ENCODE measurements at places on chromosomes 7 and 10. TPM values are rescaled to one million over a fixed set of nuclear protein-coding genes. Genes with fewer than 3 reads are reported as not detected.

GRCh38 chr7:55375237-55375636 is 10.1 kb downstream of the LANCL2 start:
- DNase-seq = no peak

- DNase-seq = no peak
These were observed 35.0 kb downstream of the CNNM1 start for GRCh38 chr10:99364125-99364524.

The CDHR1 gene
- 0.41 TPM for total RNA-seq

- DNase-seq = no peak
These were observed 709.4 kb downstream of the AUTS2 start for GRCh38 chr7:70307544-70308106.

The PSMC2 gene
- total RNA-seq = 111 TPM

DNA sequence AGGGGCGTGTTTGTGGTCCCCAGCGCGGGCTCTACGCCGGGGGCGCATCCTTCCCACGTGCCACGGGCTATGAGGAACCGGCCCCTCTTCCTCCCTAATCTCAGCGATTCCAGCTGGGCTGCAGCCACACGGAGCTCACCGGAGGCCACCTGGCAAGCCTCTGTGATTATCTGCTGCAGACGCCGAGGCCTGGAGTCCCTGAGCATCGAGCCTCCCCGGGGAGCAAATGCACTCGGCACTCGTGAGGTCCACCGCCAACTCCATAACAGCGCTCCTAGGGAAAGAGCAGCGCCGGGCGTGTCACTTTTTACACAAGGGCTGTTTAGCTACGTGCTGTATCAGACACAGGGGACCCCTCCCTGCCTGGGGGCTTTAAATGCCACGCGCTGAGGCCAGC is 101.2 kb downstream of the DYNC2I1 start:
- DNase-seq = no peak

- no peak for DNase-seq
These were observed 167.1 kb upstream of the FAM3C start for GRCh38 chr7:121563177-121563576.

DNA sequence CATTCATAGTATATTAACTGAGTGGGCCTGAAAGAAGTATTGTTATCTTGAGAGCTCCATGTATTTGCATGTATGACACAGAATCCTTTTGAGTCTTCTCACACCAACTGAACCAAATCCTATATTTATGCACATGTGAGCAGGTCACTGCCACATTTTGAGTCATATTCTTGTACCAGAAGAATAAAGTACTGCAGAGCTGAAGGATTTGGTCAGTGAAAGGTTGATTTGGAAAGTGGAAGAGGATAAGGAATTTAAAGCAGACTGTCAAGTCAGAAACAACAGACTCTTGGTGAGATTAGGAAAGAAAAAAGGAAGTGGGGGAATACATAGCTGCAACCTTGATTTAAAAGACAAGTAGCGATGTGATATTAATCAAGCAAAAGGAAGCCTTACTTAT is 121.8 kb downstream of the ARID5B start:
- DNase-seq = no peak

DNA sequence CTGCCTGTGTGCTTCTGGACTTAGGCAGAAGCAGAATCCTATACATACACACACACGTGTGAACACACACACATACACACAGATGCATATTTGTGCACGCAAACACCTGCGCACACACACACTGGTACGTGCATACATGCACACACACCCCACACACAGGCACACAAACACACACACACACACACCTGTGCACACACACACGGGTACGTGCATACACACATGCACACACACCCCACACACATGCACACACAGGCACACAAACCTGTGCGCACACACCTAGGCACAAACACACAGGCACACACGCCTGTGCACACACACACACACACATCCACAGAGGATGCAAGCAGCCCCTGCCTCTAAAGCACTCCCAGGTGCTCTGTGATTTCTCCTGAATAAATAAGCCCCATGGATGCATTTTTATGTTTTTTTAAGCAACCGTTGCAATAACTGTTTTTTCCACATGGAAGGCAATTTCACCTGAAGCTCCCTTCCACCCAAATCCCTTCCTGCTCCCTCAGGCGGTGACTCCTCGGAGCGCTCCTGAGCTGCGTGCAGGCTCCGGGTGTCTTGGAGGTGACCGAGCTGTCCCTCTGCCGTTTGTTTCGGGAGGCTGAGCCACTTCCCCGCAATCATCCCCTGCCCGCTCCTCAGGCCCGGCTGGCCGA is 41.5 kb upstream of the PDGFA start:
- no peak for DNase-seq

DNA sequence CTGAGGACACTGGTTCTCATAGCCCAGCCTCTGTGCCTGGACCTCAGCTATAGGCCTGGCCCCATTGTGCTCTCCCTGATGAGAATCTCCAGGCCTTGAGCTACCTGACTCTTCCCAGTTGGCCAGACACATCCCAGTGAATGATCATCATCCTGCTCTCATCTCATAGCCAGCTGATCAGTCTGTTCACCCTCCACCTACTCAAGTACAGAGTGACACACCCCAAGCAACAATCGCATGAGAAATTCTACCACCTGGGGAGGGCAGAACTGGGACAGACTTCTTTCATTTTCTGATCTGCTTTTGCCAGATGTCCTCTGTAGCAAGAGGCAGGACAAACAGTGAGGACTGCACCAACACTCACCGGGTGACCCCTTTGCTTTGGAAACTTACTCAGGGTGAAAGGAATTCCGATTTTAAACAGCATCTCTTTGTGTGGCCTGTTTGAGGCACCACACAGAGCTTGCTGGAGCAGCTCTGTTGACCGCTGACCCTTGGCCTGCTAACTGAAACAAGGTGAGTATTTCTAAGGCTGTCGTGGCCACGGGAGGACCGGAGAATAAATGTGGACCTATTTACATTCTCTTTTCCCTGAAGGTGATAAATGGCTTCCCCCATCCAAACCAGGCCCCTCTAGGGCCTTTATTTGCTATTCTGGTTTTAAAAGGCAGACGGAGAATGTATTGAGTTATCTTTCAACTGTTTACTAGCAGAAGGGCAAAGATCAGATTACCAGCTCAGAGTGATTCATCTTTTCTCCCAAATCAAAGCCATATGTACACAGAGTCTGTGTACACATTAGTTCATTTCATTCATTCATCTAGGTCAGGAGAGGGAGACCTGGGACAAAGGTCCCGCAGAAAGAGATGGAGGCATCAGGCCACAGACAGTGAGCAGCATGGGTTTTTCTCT is 181.4 kb upstream of the TNS3 start:
- DNase-seq = no peak

- DNase-seq = no peak
These were observed 34.2 kb upstream of the SH2B2 start for GRCh38 chr7:102252366-102252982.

DNA sequence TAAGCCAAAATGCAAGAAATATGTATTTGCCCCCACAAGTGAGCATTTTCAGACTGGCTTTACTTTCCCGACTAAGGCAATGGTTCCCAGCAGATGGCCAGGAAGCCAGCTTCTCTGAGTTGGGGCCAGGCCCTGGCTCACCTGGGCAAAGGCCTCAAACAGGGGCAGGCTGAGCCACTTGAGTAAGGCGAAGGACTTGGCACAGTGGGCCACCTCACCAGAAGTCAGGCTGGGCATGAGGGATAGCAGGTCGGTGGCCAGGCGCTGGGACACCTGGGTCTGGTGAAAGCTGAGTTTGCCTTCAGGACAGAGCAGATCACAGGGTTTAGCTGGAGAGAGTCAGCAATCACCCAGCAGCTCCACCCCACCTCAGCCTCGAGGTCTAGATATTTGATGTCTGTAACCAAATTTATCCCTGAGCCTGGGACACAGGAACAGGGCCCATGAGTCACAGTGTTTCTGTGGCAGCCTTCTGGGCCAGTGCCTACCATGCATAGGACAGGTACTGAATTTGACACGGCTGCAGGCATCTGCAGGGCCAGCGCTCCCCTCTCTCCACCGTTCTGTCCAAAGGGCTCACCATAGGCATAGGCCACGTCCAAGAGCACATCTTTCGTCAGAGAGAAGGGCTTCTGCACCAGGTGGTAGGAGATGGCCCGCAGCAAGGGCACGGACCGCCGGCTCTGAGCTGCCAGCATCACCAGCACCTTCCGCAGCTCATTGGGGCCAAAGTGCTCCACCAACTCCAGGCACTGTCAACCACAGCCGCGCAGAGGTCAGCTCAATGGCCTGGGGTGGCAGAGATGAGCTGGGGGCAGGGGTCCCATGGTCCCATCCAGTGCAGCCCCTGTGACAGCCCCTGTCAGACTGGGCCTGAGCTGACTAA is 7.3 kb downstream of the TBRG4 start:
- DNase-seq = no peak

DNA sequence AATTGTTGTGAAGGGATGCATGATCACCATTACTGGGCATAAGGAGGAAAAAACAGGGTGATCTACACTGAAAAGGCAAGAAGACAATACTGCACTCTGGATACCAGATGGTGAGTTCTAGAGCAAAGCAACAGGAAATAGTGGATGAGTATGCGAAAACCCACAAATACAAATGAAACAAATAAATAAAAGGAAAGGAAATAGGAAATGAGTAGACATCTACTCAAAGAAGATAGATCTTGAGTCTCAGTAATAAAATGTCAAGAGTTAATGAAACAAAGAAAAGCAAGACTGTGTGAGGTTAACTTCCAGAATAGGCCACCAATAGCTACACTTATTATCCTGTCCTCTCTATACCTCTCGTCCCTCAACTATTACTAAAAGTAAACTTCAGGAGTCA is 11.7 kb downstream of the ORC5 start:
- no peak for DNase-seq

The AKR1D1 gene
- not detected for total RNA-seq

The CLDN3 gene
- not detected for total RNA-seq

The SNX10 gene
- total RNA-seq = 1.1 TPM

The CPA2 gene
- total RNA-seq = not detected

The HTR7 gene
- 0.22 TPM for total RNA-seq

The TMEM178B gene
- 35.9 TPM for total RNA-seq

The ADIRF gene
- total RNA-seq = 41.1 TPM

The PLEKHA1 gene
- total RNA-seq = 50.4 TPM

DNA sequence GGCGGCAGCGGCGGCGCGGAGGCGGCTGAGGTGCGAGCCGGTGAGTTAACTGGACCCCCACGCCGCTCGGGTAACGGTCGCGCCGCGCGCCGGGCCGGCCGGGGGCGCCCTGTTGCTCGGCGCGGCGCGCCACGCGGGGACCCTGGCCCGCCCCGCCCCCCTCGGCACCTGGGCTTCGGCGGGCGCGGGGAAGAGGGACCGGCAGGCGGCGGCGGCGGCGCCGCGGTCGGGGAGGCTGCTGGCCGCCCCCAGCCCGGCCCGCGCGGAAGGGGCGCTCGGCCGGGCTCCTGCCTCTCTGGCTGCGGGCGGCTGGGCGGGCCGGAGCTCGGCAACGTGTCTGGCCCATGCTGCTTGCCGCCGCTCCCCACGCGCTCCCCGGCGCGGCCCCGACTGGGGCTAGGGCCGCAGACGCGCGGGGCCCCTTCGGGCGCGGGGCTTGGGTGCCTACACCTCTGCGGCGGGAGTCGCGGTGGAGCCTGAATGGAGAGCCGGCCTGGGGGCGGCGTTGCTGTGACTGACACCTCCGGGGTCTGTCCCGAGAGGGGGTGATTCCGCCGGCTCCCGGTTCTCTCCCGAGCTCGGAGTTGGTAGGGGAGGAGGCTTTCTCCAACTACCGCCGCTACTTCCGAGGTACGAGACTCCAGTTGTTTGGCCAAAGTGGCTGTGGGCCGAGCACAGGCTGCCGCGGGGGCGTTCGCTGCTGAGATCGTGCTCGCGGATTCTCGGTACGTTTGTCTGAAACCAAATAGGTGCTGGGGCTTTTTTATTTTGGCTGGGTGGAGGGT is 494 bp downstream of the PALS2 start:
- DNase-seq = peak; percentile 42

- no peak for DNase-seq
These were observed 9.2 kb upstream of the CAV2 start for GRCh38 chr7:116490351-116490750.

DNA sequence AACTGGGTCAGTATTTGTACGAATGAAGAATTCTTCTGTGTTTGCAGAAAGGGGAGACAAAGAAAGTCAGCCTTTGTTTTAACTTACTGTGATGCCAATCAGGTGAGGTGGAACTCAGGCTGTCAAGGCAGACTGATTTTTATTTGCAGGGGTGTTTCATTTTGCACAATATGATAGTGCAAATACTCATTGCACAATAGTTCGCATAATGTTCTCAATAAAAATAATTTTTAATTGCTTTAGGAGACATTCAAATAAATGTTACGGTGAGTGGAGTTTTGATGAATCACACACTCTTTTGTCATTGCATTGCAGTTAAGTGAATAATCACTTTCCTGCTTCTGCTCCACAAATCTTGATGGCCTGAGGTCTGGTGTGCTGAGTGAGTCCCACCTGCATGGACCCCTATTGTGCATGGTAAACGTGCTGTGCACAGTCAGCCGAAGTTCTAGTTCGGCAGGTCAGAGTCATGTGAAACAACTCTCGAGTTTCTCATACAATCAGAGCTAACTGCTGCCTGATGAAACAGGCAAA is 141.3 kb upstream of the FZD8 start:
- no peak for DNase-seq
